GM23248 (cell line): ENCODE measurements at places on chromosomes 13 and 19. TPM values are rescaled to one million over a fixed set of nuclear protein-coding genes. Genes with fewer than 3 reads are reported as not detected.

ALOX5AP gene
- total RNA-seq, result not detected in 2 replicates

LYL1 gene
- not detected in 2 replicates for total RNA-seq

MYO16 gene
- total RNA-seq, result not detected in 2 replicates

DNA sequence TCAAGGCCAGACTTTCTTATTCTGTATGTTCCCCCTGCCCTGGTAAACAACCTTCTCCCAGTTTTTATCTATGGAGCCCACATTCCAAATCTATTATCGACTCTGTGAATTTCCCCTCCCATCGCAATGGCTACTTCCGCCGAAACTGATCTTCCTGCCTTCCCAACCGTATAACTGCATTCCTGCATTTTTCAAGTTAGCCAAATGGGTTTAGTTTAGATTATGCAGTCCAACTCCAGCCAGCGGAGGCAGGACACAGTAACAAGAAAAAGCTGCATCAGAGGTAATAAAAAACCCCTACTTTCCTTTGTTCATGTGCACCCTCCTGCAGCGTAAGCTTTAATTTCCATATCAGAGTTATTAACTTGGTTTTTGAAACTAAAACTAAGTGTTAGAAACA lies 112.2 kb upstream of the ZNF91 start:
- no peak for DNase-seq

RNF225 gene
- not detected in 2 replicates for total RNA-seq

DNA sequence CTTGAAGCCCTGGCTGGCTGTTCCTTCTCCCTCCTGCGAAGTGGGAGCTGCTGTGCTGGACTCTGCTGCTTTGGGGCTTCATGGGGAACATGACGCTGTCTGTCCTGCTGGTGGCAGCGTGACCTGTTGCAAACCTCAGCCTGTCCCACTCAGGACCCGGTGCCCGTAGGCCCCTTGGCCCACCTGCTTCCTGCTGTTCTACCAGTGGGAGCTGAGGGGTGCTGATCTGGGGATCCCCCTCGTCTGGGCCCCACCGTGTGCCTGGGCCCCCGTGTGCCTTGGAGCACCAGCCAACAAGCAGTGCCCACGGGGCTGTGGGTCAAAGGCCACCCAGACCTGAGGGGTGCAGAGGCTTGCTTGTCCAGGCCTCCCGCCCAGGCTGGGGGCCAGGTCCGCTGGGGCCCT lies 5.3 kb downstream of the SPPL2B start:
- no peak for DNase-seq

KLF12 gene
- total RNA-seq, result 17.3 and 19.8 TPM in 2 replicates

PRR12 gene
- 2.7 and 2.9 TPM in 2 replicates for total RNA-seq

VSTM1 gene
- not detected in 2 replicates for total RNA-seq

DNA sequence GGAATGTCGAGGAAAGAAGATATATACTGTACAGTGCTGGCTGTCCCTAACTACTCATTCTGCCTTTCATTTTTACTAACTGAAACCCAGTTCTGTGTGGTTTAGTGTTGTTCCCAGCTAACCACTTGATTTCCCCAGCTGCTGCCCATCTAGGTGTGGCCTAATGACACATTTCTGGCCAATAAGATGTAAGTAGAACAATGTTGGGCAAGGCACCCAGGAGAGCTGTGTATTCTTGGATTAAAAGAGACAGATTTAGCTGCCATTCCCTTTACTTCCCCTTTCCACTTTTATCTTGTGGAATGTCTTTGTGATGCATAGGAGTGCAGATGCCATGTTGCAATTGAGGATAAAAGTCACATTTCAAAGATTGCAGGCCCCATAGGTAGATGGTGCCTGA lies 28.3 kb upstream of the PCDH9 start:
- DNase-seq, result no peak
